Esophagus squamous epithelium (tissue), 5 donors: ENCODE measurements at places on chromosomes 6 and 20.

DNA sequence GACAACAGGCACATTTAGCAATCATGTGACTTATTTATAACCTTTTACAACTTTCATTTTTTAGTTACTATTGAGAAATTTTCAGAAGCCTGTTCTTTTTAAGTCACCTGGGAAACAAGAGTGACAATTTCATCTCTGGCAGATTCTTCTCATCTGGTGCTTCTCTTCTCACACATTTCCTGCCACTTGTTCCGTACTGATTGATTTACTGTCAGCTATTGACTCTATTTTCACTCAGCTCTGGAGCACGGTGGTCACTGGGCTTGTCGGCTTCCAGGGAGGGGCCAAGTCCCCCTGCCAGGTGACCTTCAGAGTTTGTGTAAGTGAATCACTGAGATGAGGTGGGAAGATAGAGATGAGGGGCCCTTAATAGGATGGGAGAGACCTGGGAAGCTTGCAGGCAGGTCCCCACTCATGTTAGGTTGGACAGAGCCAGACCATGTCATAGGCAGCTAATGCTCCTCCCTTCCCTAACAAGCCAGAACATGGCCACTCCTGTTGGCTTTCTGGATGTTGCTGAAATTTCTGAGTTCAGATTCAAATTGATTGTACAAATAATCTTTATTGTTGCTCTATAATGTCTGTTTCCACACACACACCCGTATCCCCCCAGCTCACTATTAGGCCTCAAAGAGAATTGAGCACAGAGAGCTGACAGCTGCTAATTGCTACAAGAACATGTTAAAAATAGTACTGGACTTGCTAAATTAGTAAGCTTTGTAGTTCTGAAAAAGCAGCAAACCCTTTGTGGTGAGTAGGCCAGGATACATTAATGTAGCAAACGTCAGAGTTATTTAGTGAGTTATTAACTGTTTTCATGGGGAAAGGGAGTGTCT, 13.3 kb downstream of the DUSP22 start:
- DNase-seq, result no peak

GRCh38 chr6:84908304-84908904, 144.0 kb upstream of the TBX18 start:
- no peak for DNase-seq

GRCh38 chr6:25279748-25280343, 672 bp downstream of the CARMIL1 start:
- DNase-seq, result no peak

- DNase-seq, result no peak
Measured at GRCh38 chr6:153003366-153003690, 819 bp upstream of the MTRF1L start.

DNA sequence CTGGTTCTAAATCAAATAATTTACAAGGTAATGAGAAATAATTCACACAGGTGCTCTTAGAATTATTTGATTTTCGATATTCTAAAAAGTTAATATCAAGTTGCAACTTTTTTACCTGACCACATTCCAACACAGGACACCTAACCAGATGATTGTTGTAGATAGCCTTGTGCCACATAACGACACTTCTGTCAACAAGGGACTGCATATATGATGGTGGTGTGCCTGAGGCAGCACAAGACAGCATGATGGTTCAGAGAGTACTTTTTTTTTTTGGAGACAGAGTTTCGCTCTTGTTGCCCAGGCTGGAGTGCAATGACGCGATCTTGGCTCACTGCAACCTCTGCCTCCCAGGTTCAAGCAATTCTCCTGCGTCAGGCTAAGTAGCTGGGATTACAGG, 66.2 kb upstream of the TMEM30A start:
- DNase-seq, result no peak

GRCh38 chr20:63130658-63131577, 85.0 kb downstream of the YTHDF1 start:
- no peak for DNase-seq

DNA sequence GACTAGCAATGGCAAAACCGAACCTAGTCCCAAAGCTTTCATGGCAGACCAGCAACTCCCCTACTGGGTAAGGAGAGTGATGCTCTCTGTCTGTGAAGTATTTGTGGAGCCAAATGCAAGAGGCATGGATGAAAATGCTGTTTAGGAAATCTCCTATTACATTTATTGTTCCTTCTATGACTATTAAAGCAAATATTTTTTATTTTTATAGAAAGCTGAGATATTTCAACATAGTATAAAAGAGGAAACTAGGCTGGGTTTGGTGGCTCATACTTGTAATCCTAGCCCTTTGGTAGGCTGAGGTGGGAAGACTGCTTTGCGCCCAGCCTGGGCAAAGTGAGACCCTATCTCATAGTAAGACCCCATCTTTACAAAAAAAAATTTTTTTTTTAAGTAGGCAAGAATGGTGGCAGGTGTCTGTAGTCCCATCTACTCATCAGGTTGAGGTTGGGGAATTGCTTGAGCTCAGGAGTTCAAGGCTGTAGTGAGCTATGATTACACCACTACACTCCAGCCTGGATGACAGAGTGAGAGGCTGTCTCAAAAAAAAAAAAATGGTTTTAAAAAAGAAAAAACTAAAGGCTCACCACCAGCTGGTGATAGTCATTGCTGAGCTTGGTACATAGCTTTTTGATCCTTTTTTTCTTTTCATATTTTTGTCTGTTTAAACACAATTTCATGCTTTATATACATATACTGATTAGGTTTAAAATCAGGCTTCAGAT, 11.3 kb downstream of the KDM1B start:
- no peak for DNase-seq

GRCh38 chr6:38350942-38351341, 288.8 kb downstream of the BTBD9 start:
- no peak for DNase-seq

DNA sequence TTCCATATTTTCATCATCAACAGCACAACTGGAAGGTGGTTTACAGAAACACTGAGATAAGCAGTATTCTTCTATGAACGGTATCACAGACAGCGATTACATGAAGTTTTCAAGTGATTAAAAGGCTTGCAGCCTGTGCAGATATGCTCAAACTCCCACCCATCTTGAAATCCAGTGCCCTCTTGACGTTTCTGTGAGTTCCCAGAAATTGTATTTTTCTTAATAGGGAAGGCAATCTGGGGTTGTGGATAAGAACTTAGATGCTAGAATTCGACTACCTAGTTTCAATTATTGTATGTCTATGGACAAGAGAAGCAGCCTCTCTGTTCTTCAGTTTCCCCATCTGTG, 290.3 kb downstream of the ZNF217 start:
- DNase-seq, result no peak

- no peak for DNase-seq
Measured at GRCh38 chr6:160122744-160123143, 1.1 kb downstream of the SLC22A1 start.

GRCh38 chr6:148179786-148180185, 162.9 kb upstream of the SASH1 start:
- DNase-seq, result no peak

GRCh38 chr20:47411161-47411560, 54.7 kb upstream of the ZMYND8 start:
- no peak for DNase-seq

GRCh38 chr20:33423141-33423834, 20.3 kb downstream of the SNTA1 start:
- DNase-seq, result no peak

- no peak for DNase-seq
Measured at GRCh38 chr20:50376179-50376887, 133.8 kb upstream of the PTPN1 start.

- DNase-seq, result no peak
Measured at GRCh38 chr6:151773382-151773781, 34.1 kb upstream of the ESR1 start.

DNA sequence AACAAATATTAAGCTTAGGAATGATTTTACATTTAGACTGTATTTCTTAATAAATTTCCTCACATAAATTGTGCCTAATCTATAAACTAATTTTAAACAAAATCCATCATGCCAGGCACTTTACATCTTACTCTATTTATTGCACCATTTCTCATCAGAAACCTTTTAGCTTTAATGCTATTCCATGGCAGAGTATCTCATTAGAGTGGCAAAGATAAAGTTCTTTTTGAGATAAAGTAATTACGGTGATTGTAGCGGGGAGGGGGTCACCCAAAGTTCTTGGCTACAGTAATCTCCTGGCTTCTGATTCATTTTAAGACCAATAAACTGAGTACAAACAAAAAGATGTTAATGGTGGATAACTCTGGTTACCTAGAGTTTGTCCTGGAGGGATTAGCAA, 532.1 kb downstream of the PRKN start:
- DNase-seq, result no peak

- DNase-seq, result no peak
Measured at GRCh38 chr6:14852375-14852774, 393.5 kb upstream of the JARID2 start.

- no peak for DNase-seq
Measured at GRCh38 chr20:1784586-1784985, 110.6 kb upstream of the SIRPA start.

DNA sequence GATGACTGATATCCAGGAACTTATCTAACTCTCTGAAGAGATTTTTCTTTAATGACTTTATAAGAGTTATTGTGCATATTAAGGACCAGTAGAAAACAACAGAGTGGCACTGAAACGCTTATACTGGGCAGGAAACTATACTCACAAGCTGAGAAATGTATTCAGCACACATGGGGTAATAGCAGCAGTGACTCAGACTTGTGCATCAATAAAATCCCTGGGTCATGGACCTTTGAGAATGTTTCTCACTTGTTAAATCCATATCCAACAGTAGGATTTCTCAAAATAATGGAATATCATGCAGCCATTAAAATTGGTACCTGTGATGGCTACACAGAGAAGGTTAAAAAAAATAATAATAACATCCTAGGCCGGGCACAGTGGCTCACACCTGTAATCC, 219.5 kb downstream of the BTBD9 start:
- DNase-seq, result no peak

DNA sequence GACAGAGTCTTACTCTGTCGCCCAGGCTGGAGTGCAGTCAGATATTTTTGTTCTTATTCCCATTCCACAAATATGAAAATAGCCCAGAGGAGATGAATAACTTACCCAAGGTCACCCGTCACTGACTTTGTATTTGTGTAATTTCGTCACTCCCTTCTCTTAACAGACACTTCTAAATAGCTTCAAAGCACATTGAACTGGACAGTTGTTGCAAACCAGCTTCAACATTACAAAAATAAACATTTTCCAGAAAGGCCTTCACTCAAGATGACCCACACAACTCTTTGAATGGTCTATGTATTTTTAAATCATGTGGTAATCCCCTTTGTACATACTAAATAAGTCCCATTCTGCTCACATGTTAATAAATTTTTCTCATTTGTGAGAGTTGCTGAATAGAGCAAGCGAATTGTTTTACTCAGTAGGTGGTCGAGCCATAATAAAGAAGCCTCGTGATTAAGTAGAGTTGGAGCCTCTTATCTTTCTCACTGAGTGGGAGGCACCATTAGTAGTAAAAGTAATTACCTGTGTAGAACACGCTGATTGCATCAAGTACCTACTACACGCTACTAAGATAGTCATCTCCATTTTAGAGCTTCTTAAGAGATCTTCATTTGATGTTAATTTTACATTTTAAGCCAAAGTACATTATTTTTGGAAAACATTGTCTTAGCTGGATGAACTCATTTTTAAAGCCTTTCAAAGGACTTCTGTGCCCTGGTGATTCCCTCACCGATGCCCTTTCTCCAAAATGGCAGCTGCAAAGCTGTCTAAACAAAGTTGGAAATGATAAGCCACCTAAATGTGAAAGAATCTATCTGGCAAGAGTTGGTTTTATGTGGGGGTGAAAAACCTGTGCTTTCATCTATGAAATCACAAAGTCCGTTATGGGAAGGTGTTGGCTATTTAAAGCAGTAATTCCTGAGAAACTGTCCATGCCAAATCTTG, 110.0 kb downstream of the TSHZ2 start:
- DNase-seq, result no peak
